C1 segment of cervical spinal cord (tissue), 14 donors: ENCODE measurements at places on chromosomes 2 and 18.

GRCh38 chr2:232492236-232492848, 4.7 kb upstream of the ECEL1 start:
- no peak for DNase-seq

DNA sequence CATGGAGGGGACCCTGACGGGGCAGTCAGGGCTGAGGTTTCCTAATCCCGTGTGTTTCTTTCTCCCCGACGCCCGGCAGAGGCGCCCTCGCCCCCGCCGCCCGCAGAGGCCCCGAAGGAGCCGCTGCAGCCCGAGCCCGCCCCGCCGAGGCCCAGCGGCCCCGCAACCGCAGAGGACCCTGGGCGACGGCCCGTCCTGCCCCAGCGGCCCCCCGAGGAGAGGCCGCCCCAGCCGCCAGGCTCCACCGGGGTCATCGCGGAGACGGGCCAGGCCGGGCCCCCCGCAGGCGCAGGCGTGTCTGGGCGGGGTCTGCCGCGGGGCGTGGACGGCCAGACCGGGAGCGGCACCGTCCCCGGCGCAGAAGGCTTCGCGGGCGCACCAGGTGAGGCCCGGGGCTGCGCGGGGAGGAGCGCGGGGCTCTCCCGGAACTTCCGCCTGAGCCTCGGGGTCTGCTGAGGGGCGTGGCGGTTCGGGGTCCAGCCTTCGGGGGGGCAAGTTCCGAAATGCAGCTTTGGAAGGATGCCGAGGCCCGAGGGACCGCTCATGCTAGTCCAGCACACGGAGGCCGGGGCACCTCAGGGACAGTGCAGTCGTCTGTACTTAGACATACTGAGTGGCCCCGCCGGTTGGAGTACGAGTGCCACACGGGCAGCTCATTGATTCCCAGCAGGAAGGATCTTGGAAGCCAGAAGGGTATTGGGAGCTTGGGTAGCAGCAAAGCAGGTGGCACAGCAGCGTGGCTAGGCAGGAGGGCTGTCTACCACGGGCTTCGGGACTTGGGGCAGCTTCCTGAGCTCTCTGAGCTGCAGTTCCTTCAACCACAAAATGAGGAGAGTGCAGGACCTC, 60.1 kb downstream of the EMILIN2 start:
- DNase-seq = peak; percentile 26

GRCh38 chr18:49879271-49879580, 65.9 kb upstream of the ACAA2 start:
- no peak for DNase-seq

- DNase-seq = no peak
Observed at GRCh38 chr2:215615803-215616174, 179.9 kb upstream of the FN1 start.

DNA sequence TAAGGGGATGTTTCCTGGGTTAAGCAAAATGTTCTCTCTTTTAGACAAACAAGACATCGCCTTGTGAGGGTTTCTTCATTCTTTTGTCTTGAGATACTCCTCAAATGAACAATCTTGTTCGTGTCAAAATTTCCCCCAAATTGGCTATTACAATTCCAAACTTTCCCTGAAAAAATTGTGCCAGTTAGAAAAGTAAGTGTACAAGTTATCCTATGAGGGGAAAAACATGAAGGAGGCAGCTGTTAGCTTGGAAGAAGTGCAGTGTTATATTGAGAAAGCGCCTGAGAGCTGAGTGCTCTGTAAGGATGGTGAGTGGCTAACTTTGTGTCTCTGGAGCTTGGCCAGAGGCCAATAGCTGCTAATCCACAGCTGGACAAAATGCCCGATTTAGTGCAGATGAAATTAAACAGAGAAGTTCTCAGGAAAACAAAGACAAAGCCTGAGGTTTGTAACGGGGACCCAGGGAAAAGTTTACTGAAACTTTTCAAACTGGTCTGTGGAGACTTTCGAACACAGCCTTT, 14.1 kb upstream of the PLEKHH2 start:
- DNase-seq = no peak

DNA sequence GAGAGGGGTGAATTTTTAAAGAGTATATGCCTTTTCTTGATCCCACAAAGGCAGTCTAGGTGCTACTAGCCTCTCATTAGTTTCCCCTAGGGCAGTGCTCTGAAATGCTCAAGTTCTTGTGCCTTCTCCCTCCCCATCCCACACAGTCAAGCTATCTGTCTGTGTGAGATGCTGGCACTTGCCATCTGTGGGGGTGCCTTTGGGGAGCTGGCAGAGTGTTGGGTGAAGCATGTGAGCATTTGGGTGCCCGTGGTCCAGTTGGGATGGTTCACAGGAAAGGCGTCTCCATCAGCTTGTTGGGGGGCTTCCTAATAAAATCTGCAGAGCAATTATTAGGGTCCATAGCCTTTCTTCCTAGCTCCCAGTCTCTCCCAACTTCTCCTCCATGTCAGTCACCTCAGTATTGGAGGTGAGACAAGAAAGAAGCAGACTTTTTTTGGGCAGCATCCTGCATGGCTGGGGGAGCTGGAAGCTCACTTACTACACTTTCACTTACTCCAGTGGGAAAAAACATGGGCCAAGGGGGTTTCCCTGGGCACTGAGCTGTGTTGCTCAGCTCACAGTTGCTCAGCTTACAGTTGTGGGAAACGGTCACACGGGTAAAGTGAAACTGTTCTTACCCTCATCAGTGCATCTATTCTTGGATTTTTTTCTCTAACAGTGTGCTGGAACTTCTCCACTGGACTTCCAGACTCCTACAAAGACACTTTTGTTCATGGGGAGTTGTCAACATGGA, 29.3 kb downstream of the COLEC11 start:
- DNase-seq = no peak

- DNase-seq = no peak
Observed at GRCh38 chr2:189683348-189683747, 8.9 kb downstream of the ANKAR start.

DNA sequence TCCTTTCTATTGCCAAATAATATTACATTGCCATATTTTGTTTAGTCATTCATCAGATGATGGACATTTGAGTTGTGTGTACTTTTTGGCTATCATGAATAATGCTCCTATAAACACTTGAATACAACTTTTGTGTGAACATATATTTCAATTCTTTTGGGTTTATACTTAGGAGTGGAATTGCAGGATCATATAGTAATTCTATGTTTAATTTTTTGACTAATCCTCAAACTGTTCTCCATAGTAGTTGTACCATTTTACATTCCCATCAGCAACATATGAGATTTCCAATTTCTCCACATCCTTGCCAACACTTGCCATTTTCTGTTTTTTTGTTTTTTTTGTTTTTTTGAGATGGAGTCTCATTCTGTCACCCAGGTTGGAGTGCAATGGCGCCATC, 87.2 kb downstream of the B3GNT2 start:
- no peak for DNase-seq

- DNase-seq = no peak
Observed at GRCh38 chr2:85596026-85596333, 435 bp downstream of the RNF181 start.

DNA sequence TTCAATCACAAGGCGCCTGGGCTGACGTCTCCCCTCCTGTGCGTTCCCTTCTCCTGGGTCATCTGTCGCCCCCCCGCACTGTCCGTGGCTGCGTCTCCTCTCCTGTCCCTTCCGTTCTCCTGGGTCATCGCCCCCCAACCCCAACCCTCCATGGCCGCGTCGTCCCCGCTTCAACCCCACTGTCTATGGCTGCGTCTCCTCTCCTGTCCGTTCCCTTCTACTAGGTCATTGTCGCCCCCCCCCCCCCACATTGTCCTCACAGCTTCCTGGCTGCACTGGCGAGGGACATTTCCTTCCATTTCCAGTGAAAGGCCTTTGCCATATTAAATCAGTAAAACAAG, 118.9 kb downstream of the TMEM18 start:
- DNase-seq = no peak

DNA sequence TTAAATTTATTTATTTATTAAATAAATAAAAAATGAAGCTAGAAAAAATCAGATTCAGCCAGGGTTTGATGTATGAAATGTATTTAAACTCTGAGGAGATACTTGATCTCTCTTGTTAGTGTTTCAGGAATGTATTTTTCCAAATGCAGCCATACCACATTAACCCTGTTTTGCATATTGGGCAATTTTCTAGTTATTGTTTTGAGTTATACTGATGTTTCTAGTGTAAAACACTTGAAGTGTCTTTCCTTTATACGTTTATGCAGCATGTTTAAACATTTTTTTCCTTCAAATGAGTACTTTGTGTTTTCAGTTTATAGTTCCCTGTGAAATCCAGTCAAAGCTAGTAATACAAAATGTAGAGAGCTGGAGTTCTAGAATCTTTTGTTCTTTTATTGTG, 69.9 kb downstream of the WDR7 start:
- DNase-seq = no peak

DNA sequence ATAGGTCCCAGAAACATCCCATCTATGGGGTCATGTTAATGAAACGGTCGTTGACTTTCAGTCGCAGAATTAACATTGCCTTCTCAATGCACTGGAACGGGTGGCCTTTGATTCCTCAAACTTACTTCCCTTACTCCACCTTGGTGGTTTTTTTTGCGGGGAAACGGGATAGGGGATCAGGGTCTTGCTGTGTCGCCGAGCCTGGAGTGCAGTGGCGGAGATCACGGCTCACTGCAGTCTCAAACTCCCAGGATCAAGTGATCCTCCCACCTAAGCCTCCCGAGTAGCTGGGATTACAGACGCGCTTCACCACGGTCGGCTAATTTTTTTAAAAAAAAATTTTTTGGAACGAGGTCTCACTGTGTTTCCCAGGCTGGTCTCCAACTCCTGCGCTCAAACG, 754 bp downstream of the ATG16L1 start:
- DNase-seq = no peak

DNA sequence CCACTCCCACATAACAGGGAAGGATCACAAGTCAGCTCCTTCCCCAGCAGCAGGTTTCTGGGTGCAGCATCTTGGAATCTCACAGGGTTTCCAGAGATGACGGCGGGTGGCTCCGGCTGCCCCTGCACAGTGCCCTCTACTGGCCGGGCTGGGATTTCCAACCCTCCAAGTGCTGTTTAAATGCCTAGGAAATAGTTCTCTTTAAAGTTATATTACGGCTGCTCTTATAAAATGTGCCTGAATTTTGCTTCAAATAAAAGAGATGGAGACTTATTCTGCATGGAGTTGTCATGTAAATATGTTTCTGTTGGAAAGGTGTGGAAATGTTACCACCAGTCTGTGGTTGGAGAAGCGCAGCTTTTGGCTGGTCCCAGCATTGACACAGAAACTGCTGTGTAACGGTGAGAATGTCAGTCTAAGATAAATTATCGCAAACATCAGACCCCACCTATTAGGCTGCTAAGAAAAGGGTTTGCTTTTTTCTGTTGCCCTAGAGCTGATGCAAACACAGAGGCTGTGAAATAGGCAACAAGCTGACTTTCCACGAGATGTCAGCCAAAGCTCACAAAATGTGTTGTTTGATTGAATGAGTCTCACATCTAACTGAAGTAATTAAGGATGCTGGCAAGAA, 3.3 kb upstream of the HJURP start:
- DNase-seq = no peak
